ENCODE measurements at places on chromosomes 5 and 9.
A peak's percentile ranks its signal among the peaks of the same experiment; 100 is the strongest.

DNA sequence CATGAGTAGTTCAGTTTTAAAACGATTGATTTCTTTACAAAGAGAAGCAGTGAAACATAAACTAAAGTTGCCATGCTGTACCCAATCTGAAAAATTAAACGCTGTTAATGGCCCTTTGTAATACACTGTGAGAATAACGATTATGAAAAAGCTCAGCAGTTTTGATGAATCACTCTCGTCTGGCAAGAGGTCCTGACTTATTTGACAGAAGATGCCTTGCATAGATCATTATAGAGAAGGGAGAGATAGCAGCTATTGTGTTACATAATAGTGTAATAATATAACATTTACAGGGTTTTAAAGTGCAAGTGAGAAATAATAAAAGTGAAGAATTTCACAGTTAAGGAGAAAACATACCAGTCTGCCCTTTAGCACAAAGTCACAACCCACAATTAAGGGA is 361.5 kb upstream of the CDH10 start:
- DNase-seq: no peak

DNA sequence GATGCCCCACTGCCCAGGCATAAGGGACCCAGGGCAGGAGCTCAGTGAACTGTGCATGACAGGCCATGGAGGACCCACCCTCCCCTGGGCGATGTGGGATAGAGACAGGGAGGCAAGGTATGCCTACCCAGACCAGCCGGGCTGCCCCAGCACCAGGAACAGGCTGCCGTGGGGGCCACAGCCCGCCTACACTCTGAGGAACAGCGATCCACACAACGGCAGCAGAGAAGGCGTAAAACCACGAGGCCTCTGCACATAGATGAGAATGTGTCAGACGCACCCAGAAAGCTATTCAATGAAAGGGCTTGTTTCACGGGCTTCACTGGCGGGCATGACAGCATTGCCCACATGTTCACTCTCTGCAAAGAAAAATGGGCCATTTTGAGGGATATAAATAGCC is 49.5 kb downstream of the SEMA4D start:
- peak; percentile 35 for DNase-seq

DNA sequence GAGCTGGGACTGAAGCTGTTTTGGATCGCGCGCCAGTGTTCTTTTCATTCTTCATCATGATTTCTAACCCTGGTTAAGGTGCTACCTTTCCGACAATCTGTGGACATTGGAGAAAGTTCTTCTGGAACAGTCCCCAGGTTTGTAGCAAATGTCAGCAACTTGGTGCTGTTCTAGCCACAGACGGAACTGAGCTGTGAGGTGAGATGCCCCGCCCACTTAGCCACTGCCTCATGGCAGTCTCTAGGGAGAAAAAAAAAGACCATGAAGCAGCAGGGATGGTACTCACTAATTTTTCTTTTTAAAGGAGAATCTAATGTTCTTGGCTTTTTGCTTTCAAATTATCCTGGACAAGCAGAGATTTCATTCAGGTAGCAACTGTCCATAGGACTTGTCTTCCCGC is 72.1 kb upstream of the STK32A start:
- DNase-seq: no peak

GRCh38 chr5:52754051-52754450 is 33.7 kb upstream of the ITGA1 start:
- no peak for DNase-seq

DNA sequence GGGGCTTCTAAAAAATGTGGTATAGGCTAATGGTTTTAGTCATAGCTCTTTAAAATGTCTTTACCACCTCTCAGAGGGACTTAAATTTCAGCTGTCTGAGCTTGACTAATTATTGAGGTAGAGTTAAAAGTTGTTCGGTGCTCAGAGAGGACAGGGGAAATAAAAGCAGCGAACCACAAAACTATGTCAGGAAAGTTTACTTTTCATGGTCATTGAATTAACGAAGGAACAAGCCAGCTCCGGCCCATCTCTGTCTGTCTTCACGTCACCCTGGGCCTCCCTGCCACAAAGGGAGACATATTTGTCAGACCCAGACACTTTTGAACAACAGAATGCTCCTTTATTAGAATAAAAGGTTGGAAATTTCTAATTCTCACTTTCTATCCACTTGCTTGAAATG is 98.8 kb upstream of the EFNA5 start:
- DNase-seq: no peak

- DNase-seq: no peak
These were observed 357.0 kb upstream of the PIK3R1 start for GRCh38 chr5:67858471-67859031.

DNA sequence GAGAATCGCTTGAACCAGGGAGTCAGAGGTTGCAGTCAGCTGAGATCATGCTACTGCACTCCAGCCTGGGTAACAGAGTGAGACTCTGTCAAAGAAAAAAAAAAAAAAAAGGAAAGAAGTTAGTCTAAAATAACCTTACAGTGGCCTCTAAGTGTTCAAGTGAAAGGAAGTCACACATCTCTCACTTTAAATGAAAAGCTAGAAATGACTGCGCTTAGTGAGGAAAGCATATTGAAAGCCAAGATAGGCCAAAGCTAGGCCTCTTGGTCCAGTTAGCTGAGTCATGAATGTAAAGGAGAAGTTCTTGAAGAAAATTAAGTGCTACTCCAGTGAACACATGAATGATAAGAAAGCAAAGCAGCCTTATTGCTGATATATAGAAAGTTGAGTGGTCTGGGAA is 38.1 kb downstream of the ITGA1 start:
- DNase-seq: no peak

DNA sequence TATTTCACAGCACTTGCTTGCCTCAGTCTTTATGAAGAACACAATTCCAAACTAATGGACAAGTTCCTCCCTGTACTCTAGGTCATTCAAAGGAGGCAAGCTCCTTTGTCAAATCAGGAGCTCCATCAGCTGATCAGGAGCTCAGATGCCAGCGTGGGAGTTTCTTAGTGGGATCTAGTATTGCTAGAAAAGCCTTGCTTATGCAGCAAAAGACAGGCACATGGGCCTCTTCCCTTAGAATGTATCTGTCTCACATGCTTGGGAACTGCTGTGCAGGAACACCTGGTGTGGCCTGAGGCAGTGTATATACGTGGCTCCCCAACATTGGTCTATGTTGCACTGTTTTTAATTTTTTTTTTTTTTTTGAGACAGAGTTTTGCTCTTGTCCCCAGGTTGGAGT is 21.4 kb upstream of the HAVCR1 start:
- no peak for DNase-seq

DNA sequence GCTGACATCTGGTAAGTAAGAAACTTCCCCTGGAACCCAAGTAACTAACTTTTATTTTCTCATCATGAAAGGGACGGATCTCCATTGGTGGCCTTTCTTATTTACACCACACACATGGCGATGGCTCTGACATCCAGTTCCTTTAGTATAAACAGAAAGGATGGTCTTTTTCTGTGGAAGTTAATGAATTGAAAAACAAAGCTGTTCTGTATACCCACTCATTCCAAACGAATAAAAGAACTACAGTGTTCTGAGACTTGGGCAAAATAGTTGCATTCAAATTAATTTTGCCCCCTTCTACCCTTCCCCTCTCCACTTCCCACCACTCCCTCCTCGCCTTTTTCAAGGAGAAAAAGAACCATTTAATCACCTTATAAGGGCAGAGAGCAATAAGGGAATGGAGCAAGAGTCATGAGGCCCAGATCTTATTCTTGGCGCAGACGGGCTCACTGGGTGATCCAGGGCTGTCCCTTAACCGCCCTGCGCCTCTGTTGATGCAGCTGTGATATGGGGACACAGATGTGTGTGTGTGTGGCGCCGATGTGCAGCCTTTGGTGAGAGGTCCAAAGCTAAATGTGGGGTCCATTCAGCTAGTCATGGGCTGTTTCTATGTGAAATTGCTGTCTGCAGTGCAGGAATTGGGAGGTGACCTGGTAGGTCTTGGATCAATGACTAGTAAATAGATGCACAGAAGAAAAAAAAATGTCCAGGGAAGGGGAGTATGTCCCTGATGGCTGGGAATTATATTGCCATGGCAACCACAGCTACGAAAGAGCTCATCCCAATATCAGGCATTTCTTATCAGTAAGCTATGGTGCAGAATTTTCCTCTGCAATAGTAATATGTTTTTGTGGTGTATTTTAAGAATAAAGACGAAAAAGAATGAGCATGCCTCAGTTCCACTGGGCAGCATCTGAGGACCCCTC is 141.5 kb upstream of the ERCC6L2 start:
- DNase-seq: no peak

GRCh38 chr5:154858972-154859871 is 795 bp downstream of the CNOT8 start:
- no peak for DNase-seq

DNA sequence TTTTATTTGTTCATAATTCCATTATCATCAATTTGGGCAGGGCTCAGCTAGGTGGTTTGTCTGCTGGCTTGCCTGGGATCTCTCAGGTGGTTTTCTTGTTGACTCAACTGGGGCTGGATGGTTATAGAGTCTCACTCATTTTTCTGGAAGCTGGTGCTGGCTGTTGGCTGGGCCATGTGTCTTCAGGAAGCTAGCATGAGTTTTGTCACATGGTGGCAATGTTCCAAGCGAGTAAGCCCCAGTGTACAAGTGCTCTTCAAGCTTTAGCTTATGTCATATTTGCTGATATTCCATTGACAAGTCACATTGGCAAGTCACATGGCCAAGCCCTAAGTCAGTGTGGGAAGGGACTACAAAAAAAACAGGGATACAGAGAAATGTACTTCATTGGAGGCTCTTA is 2.3 kb upstream of the RASEF start:
- no peak for DNase-seq

DNA sequence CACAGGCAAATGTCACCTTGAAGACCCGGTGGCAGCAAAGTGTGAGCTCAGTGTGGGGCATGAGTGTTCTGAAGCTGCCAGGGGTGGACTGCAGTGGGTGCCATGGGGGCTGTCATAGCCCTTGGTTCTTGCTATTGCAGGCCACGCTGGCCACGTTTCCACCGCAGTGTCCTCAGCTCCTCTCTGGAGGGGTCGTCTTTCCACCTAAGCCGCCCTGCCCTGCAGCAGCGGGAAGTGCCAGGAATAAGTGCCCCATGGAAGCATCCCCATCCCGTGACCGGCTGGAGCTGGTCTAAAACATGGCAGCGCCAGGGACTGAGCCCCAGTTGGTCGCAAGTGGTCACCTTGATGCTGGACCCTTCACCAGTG is 6.9 kb downstream of the OBP2B start:
- no peak for DNase-seq

- no peak for DNase-seq
These were observed 2.8 kb downstream of the CDH6 start for GRCh38 chr5:31196309-31196708.

GRCh38 chr9:123645126-123645525 is 284.8 kb downstream of the DENND1A start:
- DNase-seq: no peak

DNA sequence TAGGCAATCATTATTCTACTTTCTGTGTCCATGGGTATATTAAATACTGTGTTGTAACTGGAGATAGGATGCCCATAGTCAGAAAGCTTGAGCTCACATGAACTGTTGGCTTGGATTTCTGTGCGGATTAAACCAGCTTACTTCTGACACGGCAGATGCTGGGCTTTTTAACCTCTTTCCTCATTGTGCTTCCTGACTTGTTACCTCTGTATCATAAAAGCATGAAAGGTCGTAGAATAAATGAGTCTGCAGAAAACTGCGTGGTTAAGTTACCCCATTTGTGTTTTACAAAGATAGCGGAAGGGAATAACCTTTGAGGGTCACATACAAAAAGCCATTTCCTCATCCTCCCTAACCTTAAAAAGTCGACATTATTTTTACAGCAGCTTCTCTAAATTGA is 199.5 kb upstream of the DMRT1 start:
- no peak for DNase-seq

DNA sequence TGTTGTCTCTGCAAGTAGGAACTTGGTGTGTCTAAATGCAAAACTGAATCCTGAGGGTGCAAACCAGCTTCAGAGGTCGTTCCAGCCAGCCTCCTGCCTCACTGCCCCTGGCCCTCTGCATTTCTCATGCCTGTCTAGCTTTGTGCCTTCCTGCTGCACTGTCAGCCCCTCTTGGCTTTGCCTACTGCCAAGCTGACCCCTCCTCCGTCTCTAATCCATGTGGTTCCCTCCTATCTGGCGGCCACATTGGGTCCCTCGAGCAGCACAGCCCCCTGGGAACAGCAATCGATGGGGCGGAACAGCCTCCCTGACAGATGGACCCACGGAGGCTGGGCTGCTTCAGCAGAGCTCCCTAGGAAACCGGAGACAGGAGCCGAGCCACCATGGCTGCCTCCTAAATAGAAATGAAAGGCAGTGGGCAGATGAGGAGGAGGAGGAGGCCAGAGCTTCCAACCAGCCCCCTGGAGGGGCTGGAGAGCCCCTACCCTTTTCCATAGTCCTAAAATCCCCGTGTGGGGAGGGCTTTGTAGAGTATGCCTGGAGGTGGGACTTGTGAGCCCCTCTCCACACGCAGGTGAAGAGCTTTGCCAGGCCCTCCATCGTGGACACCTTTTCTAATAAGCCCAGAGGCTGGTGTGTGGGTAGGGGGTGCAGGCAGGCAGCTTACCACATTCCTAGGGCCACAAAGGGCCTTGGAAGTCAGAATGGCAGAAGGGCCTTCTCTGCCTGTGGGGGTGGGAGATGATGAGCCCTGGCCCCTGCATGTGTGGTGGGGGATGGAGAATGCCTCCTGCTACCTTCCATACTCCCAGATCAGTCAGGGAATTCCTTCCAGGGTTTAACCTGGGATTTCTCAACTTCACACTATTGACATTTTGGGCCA is 9.2 kb upstream of the CXXC5 start:
- no peak for DNase-seq

GRCh38 chr5:134383980-134384697 is 12.8 kb downstream of the UBE2B start:
- DNase-seq: no peak

DNA sequence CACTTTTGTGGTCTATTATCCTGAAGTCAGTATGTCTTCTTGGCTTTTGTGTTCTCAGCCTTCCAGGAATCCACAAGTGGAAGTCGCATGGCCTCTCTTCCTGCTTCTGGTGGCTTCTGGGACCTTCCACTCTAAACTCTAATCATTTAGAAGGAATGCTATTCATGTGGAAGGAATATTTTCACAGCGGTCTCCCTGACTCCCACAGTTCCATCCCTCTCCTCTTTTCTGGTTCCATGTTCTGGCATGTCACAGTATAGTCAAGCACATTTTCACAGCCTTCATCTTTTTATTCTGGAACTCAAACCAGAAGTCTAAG is 7.3 kb upstream of the RAI14 start:
- DNase-seq: no peak

DNA sequence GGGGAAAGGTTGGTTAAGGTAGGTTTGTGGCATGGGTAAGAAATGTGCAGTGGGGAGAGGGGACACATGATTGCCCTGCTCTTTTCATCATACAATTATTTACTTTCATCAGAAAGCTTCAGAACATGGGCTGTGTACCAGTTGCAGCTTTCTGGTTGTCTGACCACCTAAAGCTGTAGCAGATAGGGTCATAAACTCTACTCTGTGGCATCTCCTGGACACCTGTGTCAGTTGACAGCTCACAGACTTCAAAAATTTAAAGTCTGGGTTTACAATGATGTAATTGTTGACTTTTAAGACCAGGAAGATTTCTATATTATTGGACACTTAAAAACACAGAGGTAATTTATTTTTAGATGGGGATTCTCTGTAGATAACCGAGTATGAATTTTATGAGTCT is 222.7 kb upstream of the PRR16 start:
- no peak for DNase-seq

- no peak for DNase-seq
These were observed 1041.1 kb upstream of the CDH6 start for GRCh38 chr5:30152431-30152830.
